ENCODE measurements at places on chromosomes 1 and 21.

DNA sequence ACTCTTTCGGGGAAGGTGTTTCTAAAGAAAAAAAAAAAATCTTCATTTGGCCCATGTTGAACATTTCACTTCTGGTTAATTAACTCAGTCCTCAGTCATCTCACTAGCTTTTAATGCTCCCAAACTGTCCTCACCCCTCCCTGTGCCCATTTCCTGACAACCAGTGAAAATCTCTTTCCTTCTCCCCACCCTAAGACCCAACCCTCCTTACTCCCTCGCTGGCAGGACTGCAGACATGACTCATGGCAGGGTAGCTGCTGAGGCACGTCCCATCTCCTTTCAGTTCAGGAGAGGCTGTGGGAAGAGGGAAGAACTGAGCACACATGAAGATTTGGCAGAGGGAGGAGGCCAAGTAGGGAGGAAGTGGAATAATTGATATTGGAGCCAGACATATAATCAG is 12.6 kb downstream of the PKP1 start:
- no peak for DNase-seq

DNA sequence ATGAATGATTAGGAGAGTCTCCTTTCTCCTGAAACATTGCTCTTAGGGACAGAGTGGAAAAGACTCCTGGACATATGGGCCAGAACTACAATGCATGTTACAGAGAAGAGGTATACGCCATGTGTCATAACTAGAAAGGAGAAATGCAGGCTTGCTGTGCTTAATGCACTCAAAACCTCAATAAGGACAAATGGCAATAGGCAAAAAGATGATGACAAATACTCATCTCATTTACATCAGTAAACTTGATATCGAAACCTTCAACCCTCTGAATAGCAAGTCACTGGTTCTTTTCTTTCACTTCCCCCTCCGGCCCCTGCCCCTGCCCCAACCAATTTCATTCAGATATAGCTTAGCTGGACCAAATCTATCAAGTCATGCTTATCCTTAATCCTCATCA is 1.9 kb upstream of the GPR88 start:
- DNase-seq, result no peak

GRCh38 chr1:232132572-232132971 is 497.4 kb downstream of the SIPA1L2 start:
- no peak for DNase-seq

GRCh38 chr1:150772326-150772725 is 6.7 kb upstream of the CTSS start:
- DNase-seq, result no peak

DNA sequence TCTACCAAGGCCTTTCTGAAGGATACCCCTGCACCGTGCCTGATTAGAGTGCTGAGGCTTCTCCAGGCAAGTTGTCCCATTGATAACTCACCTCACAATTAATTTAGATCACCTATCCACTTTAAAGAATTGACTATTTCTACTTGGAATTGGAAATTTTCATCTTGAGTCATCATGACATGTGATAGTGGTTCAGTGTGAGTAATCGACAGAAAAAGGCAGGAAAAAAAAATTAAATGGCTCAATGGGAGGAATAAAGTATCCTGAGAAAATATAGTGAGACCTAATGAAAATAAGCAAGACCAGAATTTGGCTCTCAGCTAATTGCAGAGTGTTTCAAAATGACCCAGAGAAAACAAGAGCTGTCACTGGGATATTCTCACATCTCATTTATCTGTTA is 222.4 kb upstream of the C8B start:
- DNase-seq, result no peak

DNA sequence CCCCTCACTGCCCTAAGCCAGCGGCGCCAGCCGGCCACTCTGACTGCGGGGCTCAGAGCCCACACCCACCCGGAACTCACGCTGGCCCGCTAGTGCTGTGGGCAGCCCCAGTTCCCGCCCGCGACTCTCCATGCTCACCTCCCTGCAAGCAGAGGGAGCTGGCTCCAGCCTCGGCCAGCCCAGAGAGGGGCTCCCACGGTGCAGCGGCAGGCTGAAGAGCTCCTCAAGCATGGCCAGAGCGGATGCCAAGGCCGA is 41.5 kb downstream of the SLC2A1 start:
- no peak for DNase-seq

- DNase-seq, result no peak
These were observed 64.9 kb upstream of the KRTAP19-8 start for GRCh38 chr21:31103163-31103562.

- no peak for DNase-seq
These were observed 97.2 kb downstream of the ACTL8 start for GRCh38 chr1:17852383-17852782.

- DNase-seq, result no peak
These were observed 410.6 kb upstream of the NR5A2 start for GRCh38 chr1:199616947-199617346.

- no peak for DNase-seq
These were observed 101.7 kb downstream of the HUNK start for GRCh38 chr21:31974454-31974985.

DNA sequence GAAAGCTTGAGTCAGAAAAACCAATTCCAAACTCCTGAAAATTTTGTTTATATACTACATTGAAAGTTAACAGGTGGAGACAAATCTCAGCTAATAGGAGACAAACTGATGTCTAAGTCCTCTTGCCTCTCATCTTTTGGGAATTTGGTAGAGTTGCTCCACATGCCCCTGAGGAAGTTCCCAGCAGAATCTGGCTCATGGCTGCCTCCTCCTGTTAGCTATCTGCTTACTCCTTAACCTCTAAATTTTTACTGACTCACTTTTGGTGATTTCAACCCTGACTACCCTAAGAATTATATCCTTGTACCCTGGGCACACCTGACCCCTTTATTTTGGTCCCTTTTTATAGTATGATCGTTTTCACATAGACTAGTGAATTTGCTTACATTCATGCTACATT is 633.7 kb upstream of the USP24 start:
- DNase-seq, result no peak

DNA sequence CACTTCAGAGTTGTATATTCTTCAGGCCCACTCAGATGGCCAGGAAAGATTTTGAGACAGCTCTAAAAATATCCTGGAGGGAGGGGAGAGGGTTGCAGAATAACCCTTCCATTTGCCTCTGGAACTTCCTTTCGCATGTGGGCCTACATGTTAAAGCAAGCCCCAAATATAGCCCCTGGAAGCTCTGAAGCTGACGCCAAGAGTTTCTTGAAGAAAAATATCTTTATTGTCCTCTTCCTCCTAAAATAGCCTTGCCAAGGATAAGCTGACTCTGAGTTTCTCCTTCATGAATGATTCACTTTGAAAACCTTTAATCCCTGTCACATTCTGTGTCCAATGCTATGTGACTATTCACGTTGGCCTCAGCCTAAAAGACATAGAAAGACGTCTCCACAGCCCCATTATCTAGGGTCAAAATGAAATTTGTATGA is 6.4 kb downstream of the C1orf116 start:
- DNase-seq, result no peak

- DNase-seq, result no peak
These were observed 10.4 kb downstream of the MGST3 start for GRCh38 chr1:165641231-165641987.

- DNase-seq, result no peak
These were observed 68.7 kb downstream of the MORN1 start for GRCh38 chr1:2322581-2323211.

- no peak for DNase-seq
These were observed 23.1 kb downstream of the CLDN14 start for GRCh38 chr21:36456729-36457414.

GRCh38 chr1:229272164-229273158 is 1.6 kb downstream of the RAB4A start:
- no peak for DNase-seq

DNA sequence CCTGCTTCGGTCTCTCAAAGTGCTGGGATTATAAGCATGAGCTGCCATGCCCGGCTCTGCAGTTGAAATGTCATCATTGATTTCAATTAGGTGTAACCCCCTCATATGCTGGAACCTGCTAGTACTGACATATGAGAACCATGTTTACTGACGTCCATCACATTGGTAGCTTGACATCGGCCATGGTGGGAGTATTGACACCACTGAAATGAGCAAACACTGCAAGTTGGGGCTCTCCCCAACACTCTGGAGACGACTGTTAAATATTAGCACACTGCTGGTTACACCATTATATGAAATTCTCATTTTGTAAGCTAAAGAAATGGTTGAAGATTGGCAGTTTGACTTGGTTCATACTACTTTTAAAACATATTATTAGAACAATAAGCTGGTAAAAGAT is 63.7 kb downstream of the CNST start:
- DNase-seq, result no peak

DNA sequence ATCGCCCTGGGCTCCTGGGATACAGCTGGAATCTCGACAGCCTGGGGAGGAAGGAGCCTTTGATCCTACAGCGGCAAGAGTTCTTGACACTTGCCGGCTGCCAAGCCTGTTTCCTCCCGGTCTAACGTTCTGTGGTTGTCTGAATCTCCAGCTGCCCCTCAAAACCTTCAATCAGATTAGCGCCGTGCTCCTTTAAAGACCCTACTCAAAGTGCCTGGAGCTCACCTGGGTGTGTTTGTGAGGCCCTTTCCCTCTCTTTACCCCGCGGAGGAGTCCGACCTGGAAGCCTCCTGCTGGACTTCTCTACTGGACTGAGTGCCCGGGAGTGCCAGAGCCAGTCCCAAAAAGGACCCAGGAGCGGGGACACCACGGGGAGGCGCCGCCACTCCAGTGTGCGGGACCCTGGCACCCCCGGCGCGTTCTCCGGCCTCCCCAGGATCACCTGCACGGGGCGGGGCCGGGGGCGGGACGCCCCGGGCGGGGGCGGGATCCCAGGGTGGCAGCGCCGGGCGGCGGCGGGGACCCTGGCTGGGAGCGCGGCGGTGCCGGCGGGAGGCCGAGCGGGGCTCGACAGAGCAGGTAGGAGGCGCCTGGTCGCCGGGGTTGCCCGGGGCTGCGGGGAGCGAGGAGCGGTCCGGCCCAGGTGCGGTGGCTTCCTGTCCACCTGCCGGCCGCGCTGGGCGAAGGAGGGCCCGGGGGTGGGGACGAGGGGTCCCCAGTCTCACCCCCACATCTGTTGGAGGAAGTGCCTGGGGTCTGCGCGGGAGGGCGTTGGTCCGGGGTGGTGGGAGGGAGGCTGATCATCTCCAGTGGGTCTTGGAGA is at the start of gene NCMAP:
Gene NCMAP (plus strand): TSS at position 497 of the 823 bp plus-strand sequence. CDS start 39,344 bp downstream, outside the sequence.
- no peak for DNase-seq

DNA sequence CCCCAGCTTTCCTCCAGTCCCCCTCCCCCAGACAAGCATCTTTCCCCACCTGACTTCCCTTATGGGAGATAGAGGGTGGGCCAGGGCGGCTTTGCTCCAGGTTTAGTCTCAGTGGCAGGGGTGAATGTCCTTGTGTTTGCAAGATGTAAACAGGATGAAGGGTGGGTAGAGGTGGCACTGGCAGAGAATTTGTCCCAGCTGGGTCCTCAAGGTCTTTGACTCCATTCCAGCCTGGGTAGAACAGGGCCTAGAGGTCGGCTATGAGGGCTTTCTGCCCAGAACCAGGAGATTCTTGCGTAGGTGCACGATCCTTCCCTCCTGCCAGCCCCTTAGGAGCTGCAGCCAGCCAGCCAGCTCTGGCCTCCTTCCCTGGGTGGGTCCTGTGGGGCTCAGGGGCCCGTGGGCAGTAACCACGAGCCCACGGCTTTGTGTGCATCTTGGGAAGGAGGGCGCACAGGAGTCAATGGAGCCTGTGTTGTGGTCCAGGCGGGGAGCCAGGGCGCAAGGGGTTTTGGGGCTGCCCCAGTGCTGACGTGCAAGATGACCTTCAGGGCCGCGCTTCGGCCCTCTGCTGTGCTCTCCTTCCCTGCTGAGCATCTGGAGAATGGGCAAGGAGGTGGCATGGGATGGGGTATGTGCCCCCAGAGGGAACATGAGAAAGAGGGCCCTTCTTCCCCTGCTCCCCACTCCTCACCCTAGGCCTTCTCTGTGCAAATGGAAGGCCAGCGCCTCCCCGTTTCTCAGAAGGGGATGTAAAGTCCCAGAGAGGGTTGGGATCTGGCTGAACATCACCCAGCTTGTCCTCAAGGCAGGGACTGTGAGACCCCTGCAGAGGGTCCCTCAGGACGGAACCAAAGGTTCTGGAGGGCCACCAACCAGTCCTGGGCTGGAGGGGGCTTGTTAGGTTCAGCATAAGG is 15.7 kb downstream of the POU3F1 start:
- DNase-seq, result no peak

DNA sequence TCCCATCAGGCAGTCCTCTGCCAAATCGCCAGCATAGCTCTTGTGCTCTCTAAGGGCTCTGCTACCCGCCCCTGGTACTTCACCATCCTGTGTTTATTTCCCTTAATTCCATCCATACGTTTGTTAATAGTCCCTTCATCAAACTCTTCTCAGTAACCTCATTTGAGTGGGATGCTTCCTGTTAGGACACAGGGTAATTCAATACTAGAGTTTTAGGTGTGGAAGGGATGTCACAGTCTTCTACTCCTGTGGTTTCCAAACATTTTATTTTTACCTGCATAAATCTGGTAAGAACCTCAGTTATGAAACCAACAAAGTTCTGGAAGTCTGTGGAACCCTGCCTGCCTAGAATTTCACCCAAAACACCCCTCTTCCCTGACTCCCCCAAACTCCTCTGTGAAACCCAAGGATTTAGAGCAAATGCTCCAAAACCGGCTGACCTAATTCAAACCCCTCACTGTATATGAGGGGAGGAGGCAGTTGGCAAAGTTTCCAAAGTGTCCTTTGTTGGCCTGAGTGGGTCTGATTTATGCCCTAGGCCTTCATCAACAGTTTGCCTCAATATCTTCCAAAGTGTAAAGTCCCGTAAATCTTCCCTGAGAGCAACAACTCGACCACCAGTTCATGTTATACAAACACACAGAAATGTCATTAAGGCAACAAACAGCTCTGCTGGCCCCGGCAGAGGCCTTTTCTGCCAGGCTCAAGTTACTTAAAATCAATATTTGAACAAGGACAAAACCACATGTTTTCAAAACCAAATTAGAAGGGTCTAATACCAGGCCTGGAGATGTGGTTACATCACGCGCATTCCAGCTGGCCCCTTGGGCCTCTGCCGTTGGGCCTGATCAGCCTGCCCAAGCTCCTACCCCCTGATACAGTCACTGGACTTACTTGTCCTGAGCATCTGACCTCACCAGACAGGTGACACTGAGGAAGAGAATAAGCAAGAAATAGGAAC is 82.4 kb upstream of the FGGY start:
- no peak for DNase-seq

- no peak for DNase-seq
These were observed 6.2 kb downstream of the PROX1 start for GRCh38 chr1:213993929-213994328.

GRCh38 chr1:86499987-86500593 is 31.4 kb downstream of the CLCA1 start:
- no peak for DNase-seq

GRCh38 chr1:99782397-99782796 is 16.0 kb upstream of the FRRS1 start:
- DNase-seq, result no peak

- DNase-seq, result no peak
These were observed 72.5 kb downstream of the SYDE2 start for GRCh38 chr1:85128316-85128715.
